ENCODE measurements at places on chromosomes 3 and 15.
A peak's percentile ranks its signal among the peaks of the same experiment; 100 is the strongest.

DNA sequence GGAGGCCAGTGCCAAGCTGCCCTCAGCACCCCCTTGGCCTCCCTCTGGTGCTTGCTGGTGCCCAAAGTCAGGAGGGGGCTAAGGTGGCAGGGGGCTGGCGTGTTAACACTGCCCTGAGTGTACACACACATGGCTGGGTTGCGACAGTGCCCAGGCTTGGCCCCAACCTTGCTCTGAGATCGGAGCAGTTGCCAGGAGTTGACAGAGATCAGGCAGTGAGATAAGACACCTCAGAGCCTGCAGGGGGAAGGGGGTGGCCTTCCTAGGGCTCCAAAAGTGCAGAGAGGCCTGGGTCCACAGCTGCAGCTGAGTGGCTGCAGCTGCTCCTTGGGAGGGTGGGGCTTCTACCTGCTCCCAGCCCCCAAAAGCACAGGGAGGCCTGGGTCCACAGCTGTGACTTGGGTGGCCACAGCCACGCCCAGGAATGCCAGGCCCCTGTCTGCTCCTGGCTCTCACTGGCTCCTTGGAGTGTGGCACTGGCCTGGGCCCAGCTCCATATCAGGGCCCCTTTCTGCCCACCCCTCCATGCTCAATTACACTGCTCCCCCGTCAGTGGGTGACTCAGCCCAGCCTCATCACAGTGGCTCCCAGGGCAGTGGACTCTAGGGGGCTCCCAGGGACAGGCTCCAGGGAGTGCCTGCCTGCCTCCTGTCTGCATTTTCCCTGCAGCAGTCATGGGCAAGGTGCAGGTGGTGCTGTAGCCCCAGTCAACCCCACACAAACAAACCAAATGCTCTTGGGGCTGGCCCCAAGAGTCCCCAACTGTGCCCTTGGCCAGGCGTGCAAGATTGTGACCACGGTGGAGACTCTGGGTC, 56.4 kb upstream of the C15orf39 start:
- no peak for DNase-seq

- peak; percentile 73 for DNase-seq
Measured at GRCh38 chr3:5231074-5231473, 43.6 kb downstream of the EDEM1 start.

- no peak for DNase-seq
Measured at GRCh38 chr15:67242708-67243111, 11.8 kb downstream of the AAGAB start.

DNA sequence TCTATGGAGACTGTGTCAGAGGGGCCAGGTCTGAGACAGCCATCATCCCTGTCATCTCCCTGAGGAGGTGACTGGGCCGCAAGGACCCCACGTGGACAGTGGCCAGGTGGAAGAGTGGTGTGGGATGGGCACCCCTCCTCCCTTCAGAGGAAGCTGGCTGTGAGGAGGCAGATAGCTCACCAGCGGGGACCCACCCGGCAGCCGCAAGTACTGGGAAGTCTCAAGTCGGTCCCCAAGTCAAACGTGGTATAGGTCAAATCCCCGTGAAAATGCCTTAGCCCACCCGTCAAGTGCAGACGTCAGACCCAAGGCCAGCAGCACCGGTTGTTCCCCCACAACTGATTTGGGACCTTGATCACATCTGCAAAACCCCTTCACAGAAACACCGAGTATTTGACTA, 12.3 kb upstream of the KLF13 start:
- no peak for DNase-seq

DNA sequence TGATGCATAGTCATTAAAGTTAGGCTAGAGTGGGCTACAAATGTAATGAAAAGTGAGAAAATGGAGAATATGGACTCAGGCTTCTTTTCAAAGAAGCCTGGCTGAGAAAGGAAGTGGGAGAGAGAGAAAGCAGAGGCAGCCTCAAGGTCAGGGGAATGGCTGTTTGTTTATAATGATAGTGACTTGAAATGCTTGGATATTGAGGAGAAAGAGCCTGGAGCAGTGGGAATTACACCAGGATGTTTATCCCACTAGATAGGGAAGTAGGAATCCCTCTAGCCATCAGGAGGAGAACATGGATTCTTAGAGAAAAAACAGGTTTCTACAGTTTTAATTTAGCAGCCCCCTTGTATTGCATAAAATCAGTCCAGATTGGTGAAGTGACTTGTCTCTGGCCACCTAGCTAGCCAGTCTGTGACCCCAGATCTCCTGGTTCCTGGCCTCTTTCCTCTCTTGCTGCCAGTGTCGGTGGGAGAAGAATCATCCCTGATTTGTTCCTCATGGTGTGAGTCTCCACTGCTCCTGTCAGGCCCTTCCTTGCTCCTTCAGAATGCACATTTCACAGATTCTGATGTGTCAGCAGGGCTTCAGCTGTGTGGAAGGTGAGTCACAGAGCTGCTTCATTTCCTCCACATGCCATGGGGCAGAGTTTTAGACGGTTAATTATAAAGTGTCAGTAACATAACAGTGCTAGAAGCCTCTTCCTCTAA, 32.9 kb downstream of the SEMA6D start:
- DNase-seq, result no peak

DNA sequence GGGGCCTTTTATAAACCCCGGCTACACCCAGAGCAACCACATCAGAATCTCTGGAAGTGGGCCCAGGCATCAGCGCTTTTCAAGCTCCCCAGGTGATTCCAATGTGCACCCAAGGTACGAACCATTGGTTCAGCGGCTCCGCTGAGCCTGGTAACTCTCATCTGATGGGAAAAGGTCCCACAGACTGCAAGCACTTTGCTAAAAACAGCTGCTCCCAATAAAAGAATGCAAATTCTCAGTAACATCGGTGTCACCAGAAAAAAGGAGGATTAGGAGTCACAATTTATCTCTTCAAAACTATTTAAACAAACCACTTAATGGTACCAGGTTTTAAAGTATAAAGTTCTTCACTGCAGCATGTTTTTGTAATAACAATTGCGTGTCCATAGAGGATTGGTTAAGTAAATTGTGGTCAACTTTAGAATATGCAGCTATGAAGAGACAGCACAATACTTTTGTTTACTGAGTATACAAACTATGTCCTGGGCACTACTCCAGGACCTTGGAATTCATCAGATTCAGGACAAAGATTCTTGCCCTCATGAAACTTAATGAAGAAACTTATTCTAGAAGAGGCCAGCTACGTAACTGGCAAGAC, 660.7 kb upstream of the ADAMTS9 start:
- no peak for DNase-seq

DNA sequence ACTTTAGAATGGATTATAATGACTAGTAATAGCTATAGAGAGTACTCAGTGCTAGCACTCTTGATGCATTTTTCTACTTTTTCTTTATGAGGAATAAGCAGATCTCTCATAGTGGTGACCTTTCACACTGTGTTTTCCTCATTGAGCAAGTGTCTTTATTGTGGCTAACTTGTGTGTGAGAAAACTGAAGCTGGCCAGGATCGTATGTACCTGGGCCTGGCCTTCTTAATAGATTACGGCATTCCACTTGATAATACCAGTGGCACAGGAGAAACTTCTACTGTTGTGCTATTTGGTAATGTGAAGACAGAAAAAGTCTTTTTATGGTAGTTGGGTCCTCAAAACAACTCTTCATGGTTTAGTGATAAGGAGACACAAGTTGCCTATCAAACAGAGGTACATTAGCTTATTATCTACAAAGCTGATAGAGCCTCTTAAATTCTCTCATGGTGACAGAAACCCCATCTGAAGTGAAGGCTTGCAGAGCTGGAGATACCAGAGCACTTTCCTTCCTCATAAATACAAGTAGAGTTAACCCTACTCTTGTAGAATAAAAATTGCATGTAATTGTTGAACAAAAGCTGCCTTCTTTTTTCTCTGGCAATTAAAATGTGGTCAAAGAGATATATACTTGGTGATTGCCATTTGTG, 64.6 kb downstream of the LYSMD4 start:
- DNase-seq, result no peak

- DNase-seq, result no peak
Measured at GRCh38 chr3:35733864-35734263, 94.5 kb downstream of the ARPP21 start.

DNA sequence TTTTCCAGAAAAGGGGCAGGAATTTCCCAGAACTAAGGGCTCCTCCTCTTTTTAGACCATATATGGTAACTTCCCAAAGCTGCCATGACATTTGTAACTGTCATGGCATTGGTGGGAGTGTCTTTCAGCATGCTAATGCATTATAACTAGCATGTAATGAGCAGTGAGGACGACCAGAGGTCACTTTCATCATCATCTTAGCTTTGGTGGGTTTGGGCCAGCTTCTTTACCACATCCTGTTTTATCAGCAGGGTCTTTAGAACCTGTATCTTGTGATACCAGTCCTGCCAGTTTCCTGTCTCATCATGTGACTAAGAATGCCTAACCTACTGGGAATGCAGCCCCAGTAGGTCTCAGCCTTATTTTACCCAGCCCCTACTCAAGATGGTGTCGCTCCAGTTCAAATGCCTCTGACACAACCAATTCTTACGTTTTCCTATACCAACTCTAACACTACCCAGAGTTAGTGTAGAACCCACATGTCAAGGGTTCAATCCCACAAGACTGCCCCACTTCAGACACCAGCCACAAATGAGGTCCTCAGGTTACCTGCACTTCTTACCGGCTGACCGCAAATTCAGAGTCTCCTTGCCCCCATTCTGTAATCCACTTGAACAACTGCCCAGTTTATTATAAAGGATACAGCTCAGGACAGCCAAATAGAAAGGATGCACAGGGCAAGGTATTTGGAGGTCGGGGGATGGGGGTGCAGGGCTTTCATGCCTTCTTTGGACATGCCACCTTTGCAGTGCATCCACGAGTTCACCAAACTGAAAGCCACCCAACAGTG, 17.7 kb downstream of the FOXB1 start:
- DNase-seq, result no peak

- no peak for DNase-seq
Measured at GRCh38 chr3:31562525-31562924, 29.8 kb downstream of the STT3B start.

DNA sequence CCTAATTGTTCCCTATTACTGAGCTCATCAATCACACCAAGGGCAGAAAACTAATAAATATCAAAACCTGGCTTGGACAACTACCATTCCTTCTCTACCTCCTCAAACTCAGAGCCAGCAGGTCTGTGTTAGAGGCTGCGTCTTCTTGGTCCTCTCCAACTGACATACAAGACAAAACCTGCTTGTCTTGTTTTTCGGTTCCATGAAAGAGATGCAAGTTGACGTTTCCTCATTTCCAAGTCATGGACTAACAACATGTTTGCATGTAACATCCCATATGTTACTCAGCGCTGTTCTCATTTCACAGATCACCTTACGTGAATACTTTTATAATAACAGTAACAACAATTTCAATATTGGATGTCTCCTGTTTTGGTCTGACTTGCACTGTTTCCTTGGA, 110.9 kb downstream of the LMLN start:
- DNase-seq, result no peak

DNA sequence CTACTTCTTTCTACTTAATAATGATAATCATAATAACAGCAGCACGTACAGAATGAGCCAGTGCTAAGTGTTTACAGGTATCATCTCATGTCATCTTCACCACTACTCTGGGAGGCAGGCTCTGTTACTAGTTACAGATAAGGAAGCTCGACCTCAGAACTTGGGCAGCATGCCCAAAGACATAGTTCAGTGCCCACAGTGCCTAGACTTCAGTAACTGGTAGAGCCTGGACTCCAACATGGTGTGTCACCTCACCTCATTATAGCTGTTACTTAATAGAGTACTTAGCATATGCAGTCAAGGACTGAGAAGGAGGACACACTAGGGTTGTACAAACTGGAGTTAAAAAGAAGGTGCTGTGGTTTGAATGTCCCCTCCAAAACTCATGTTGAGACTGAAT, 7.6 kb downstream of the GADL1 start:
- DNase-seq, result no peak

- DNase-seq, result peak; percentile 7
Measured at GRCh38 chr3:54773271-54773670, 154.6 kb downstream of the LRTM1 start.

GRCh38 chr15:45586125-45586524, 1.1 kb upstream of the BLOC1S6 start:
- DNase-seq, result no peak

GRCh38 chr3:111252779-111253178, 181.2 kb downstream of the NECTIN3 start:
- DNase-seq, result no peak

DNA sequence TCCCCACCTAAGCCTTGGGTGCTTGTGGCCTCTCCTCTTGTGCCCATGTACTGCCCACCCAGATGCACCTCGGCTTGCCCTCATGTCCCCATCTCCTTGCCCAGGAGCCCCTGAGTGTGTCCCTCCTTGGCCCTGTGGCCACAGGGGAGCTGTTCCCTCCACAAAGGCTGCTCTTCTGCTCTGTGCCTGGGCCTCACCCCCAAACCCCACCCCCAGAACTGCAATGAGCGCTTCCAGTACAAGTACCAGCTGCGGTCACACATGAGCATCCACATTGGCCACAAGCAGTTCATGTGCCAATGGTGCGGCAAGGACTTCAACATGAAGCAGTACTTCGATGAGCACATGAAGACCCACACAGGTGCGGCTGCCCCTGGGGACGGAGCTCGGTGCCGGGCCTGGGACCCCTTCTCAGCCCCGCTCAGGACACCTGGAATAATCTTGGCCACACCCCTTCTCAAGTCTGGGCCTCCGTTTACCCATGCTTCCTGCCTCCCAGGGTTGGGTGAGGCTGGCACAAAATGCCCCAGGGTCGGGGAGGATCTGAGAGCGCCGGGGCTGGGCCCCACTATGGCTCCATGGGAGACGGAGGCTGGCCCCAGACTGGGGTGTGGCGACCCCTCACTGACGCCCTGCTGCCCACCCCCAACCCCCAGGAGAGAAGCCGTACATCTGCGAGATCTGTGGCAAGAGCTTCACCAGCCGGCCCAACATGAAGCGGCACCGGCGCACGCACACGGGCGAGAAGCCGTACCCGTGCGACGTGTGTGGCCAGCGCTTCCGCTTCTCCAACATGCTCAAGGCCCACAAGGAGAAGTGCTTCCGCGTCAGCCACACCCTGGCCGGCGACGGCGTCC, 10.3 kb downstream of the ZBTB47 start:
- no peak for DNase-seq

Measured in NCI-H2081 (cell line).